ENCODE measurements at places on chromosomes 3 and 15.
A peak's percentile ranks its signal among the peaks of the same experiment; 100 is the strongest.

GRCh38 chr15:72722071-72722696, 36.2 kb downstream of the BBS4 start:
- DNase-seq: peak; percentile 40

DNA sequence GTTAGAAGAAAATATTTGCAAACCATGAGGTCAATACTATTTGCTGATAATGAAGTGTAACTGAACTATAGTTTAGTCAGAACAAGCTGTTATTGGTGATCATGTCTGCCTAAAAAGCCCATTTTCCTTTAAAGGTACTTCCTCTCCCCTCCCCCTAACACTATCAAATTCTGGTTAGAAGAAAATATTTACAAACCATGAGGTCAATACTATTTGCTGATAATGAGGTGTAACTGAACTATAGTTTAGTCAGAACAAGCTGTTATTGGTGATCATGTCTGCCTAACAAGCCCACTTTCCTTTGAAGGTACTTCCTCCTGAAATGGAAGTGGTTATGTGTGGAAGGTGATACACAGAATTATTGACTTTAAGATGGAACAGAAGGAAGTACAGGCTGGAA, 46.9 kb downstream of the PROS1 start:
- DNase-seq: no peak

DNA sequence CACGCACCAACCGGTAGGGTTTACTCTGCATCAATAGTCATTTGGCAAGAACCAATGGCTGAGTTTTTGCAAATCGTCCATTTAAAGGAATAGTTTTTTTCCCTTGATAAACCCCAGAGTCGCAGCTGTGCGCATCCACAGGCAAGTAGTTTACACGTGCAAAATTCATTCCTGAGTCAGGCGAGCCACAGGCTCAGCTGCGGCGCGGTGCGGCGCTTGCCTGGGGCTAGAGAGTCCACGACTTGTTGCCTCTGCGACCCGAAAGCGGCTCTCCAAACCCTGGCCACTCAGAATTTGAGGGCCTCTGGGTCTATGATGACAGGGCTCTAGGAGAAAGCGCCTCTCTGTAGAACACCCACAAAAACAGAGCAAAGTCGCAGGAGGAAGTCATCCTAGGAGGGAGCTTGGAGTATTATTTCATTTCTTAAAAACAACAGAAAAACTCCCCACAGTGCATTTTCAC, 36.7 kb downstream of the ZIC4 start:
- DNase-seq: no peak

- no peak for DNase-seq
These were observed 50.7 kb downstream of the CSNK1G1 start for GRCh38 chr15:64305261-64305660.

- peak; percentile 33 for DNase-seq
These were observed 425 bp upstream of the FYTTD1 start for GRCh38 chr3:197749315-197749600.

GRCh38 chr3:46405301-46406019, 1.4 kb downstream of the CCR5AS start:
- no peak for DNase-seq

DNA sequence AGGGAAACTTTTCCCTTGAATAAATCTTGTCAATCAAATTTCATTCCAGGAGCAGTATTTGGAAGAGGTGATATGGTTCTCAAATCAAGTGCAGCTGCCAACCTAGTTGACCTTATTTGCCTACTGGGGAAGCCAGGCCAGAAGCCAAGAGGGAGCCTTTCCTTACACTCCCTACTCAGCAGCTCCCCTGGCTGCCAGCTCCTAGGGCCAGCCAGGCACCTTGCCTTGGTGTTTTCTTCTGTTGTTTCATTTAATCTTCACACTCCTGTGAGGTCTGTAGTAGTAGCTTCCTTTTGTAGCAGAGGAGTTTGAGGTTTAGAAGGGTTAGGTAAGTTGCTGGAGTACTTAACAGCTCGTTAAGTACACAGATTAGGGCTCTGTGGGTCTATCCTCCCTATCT, 22.6 kb downstream of the MKRN2OS start:
- DNase-seq: no peak

DNA sequence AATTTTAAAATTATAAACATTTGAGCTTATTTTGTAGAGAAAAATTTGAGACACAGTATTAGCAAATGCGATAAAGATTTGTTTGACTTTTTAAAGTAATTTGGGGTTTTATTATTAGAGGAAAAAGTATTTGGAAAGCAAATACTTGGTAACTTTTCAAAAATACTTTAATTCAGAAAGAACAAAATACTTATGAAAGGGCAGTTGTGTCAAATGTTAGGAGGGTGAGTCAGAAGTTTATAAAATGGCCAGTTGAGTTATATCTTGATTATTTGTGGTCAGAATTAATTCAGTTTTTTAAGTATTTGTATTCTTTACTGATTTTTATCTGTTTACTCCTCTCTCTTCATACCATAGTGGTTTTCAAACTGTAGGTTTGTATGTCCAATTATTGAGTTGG, 12.1 kb downstream of the LACTB start:
- no peak for DNase-seq

GRCh38 chr3:105367063-105367405, 325 bp downstream of the ALCAM start:
- DNase-seq: peak; percentile 13

DNA sequence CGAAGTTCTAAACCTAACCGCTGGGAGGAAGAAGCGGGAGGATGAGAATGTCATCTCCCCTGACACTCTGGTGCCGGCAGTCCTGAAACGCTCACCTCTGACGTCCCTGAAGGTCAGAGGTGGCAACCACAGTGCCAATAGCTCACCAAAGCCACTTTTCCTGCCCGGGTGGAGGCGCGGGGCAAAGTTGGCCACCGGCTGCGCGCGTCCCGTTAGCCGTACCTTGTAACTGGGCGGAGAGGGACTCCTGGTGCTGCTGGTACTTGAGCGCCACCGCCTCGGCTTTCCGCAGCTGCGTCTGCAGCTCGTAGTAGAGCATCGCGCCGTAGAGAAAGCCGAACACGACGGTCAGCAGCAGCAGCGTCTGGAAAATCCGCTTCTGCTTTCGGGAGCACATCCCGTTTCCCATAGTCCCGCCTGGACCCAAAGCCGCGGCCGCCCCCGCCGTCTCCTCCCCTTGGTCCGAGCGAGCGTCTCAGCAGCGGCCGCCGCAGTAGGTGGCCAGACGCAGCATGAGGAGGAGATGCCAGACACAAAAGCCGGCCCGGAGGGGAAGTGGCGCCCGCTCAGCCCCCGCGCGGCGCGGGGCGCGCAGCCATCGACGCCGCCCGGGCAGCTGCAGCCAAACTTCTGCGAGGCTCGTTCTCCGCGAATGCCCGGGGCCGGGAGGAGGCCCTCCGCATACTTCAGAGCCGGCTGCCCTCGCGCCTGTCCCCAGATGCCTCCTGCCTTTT, 680 bp downstream of the GOLIM4 start:
- peak; percentile 20 for DNase-seq

DNA sequence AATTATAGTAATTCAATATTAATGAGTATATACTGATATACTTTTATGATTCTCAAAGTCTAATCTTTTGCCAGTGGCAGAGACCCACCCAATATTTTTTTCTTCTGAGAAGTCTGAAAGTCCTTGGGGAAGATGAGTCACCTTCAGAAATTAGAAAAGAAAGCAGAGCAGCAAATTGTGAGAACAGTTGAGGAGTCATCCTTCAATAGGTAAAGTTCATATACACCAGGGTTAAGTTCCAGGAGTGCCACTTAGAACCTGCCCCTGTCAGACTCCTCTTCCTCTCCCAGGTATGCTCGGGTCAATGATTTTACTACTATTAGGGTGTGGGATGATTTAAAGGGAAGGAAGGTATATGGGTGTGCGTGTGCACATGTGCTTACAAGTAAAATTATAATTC, 7.1 kb downstream of the CLRN1 start:
- no peak for DNase-seq

- DNase-seq: no peak
These were observed 103.2 kb downstream of the EPHB1 start for GRCh38 chr3:134898181-134898754.

GRCh38 chr3:57696801-57697321, 4.0 kb upstream of the DENND6A start:
- no peak for DNase-seq

DNA sequence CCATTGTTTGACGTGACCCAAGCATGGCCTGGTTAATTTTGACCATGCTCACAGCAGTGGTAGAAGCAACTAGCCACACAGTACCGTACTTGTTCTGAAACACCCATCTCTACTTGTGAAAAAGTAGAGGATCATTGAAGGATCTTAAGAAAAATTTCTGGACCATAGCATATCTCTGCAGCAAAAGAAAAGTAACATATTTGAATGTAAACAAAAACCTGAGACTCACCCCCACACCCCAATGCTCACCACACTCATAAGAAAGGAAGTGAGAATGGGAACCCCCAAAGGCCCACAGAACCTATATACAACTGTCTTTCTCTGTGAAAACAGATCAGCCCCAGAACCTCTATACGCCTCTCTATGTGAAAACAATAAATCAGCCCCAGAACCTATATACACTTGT, 33.8 kb upstream of the TFRC start:
- no peak for DNase-seq

DNA sequence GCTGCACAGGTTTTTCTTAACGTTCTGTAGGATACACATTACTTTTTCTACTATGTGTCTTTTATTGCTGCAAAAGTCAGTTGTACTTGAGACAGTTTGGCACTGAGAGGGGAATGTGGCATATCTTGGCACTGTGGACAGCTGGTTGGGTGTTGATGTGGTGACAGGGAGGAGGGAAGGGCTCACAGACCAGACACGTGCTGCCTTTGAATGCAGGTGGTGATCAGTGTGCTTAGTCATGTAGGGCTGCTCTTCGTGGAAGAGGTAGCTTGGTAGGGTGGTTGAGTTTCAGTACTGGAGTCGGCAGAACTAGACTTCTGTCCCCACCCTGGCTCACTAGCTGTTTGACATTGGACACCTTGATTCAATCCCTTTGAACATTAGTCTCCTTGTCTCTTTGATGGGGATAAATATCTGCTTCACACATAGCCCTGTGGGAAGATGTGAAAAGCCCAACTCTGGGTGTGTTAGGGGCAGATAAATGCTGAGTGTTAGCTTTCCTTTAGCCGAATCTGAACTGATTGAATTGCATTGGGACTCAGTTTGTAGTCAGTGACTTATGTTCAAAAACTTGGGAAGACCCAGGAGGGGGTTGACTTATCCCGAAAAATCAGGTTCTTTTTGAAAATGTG, 108.4 kb downstream of the PTPRG start:
- DNase-seq: no peak

- DNase-seq: no peak
These were observed 31.7 kb upstream of the MNS1 start for GRCh38 chr15:56496635-56497034.

DNA sequence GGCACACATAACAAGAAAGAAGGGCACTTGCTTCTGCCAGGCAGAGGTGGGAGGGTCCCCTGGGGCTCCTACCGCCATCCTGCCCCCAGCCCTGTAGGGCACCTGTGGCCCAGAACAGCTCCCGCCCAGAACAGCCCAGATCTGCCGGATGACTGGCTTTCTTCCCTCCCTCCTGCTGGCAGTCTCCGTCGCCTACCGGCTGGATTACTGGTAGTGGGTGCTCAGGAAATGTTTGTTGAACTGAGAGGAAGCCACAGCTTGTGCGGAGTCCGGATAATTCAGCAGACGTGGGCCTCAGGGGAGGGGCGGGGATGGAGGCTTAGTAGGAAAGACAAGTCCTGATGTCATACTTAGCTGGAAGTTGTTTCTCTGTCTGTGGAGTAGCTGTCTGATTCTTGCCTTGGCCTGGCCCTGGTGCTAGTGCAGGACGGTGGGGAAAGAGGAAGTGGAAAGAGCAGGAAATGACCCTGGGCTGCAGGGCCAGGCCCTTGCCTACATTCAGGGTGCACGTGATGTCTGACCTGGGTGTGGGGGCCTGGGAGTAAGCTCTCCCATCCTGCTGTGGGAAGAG, 6.7 kb downstream of the CCDC9B start:
- no peak for DNase-seq

DNA sequence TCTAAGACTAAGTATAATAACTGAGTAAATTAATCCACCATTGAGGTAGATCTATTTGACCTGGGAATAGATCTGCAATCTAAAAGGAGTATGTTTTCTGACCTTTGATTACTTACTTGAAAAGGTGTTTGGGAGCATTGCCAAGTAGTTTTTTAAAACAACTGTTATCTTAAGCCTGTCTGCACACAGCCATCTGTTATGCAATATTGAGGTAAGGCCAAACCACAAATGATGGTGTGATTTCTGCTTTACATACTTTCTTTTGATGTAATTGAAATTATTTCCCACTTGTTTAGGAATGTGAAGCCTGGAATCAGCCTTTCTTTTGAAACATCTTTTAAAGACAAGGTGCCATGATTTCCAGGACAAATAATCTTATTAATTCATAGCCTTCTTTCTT, 274.0 kb downstream of the BBX start:
- no peak for DNase-seq

- no peak for DNase-seq
These were observed 116.7 kb upstream of the PLCL2 start for GRCh38 chr3:16768014-16768413.

- DNase-seq: no peak
These were observed 1.5 kb downstream of the SLC15A2 start for GRCh38 chr3:121895736-121896135.

- DNase-seq: no peak
These were observed 67.7 kb upstream of the GSK3B start for GRCh38 chr3:120161902-120162301.

DNA sequence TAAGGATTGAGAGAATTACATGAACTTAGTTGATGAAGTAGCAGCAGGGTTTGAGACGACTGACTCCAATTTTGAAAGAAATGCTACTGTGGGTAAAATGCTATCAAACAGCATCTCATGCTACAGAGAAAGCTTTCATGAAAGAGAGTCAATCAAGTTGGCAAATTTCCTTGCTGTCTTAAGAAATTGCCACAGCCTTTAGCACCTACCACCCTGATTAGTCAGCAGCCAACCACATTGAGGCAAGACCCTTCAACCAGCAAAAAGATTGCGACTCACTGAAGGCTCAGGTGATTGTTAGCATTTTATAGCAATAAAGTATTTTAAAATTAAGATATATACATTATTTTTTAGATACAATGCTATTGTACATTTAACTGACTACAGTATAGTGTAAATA, 80.9 kb downstream of the RAP2B start:
- no peak for DNase-seq

GRCh38 chr15:82870727-82871320, 61.4 kb downstream of the WHAMM start:
- DNase-seq: no peak

GRCh38 chr15:73305331-73306211, 63.2 kb downstream of the HCN4 start:
- no peak for DNase-seq

- no peak for DNase-seq
These were observed 7.2 kb upstream of the IL20RB start for GRCh38 chr3:136950623-136951022.

All from stimulated activated CD8-positive, alpha-beta memory T cell treated with anti-CD3 and anti-CD28 coated beads, Interleukin-7, amount 100 ng/mL, for 48 hours (primary cell).